ENCODE measurements at places on chromosomes 13 and 19.

- no peak for DNase-seq
Observed at GRCh38 chr13:74794147-74794546, 659.9 kb upstream of the KLF12 start.

DNA sequence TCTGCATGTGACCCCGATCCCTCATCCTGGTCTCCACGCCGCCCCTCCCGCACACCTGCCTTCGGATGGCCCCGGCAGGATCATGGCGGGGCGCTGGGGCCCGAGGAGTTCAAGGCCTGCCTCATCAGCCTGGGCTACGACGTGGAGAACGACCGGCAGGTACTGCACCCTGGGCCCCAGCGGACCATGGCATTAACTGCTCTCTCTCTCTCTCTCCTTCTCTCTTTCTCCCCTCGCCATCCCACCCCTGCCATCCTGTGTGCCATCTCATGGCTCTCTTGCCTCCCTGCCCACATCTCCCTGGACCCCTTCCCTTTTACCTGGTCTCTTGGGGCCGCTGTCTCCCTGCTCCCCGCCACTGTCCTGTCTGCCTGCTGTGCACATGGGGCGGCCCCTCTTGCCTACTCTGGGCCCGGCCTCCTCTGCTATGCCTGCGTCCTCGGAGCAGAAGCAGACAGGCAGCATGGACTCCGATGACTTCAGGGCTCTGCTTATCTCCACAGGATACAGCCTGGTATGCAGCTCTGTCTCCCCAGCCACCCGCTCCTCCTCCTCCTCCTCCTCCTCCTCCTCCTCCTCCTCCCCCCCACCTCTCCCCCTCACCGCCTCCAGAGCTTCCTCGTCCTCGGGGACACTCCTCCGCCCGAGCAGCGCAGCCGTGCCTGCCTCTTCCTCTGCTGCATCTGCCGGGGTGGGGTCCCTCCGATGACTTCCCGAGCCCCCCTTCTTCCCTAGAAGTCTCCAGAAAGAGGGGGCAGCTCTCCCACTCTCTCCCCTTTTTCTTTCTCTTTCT is 16.2 kb downstream of the CAPN12 start:
- DNase-seq = no peak

GRCh38 chr13:43830497-43830881 is 43.7 kb upstream of the ENOX1 start:
- no peak for DNase-seq

GRCh38 chr19:9178901-9179300 is at the start of gene OR7D2:
TSS of gene OR7D2 (plus strand) at chr19:9178979. CDS start at chr19:9185782, 6,803 bp downstream.
- DNase-seq = no peak

DNA sequence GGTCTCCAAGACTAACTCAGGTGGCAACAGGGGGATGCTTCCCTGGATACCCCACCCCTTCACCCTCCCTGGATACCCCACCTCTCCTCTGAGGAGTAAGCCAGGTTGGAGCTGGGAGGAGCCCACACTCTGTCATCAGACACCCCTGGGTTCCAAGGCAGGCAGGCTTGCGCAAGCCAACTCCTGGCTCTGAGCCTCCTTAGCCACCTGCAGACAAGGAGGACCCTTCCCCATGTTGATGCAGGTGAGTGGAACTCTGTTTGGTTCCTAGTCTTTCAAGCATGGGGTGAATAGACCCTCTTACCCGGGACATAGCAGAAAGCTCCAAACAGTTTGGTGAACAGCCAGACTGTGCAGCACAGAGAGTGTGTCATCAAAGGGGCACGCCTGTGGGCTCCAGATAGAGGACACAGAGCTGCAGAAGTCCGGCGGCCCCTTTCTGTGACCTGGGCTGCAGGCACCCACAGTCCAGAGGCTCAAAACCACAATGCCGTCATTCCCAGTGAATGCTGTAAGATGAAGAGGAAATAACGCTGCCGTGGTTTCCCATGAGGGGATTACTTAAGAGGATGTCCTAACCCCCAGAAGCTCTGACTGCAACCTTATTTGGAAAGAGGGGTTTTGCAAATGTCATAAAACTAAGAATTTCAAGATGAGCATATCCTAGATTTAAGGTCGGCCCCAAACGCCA is 12.1 kb upstream of the HAS1 start:
- peak; percentile 69 for DNase-seq

- no peak for DNase-seq
Observed at GRCh38 chr19:54229146-54229545, 6.3 kb upstream of the LILRB3 start.

DNA sequence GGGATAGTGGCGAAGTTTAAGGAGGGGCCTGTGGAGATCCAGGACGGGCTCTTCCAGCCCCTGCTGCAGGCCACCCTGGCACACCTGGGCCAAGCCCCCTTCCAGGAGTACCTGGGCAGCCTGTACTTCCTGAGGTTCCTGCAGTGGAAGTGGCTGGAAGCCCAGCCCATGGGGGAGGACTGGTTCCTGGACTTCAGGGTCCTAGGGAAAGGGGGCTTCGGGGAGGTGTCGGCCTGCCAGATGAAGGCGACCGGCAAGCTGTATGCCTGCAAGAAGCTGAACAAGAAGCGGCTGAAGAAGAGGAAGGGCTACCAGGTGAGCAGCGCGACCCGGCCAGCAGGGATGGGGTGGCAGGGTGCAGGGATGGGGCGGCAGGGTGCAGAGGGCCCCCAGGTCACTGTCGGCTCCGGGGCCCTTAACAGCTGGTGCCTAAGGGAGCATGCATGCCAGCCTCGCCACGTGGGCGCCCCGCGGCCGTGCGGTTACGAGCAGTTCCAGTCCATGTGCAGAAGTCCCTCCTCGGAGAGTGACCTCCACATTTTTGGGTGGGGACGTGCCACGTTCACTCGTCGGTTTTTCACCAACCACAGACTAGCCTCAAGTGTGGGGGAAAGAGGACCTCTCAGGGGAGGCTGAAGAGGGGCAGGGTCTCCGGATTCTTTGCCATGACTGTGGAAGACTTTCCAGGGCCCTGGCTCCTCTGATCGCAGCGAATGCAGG is 912 bp downstream of the GRK1 start:
- DNase-seq = no peak

GRCh38 chr19:8332976-8333766 is 9.9 kb downstream of the KANK3 start:
- no peak for DNase-seq

DNA sequence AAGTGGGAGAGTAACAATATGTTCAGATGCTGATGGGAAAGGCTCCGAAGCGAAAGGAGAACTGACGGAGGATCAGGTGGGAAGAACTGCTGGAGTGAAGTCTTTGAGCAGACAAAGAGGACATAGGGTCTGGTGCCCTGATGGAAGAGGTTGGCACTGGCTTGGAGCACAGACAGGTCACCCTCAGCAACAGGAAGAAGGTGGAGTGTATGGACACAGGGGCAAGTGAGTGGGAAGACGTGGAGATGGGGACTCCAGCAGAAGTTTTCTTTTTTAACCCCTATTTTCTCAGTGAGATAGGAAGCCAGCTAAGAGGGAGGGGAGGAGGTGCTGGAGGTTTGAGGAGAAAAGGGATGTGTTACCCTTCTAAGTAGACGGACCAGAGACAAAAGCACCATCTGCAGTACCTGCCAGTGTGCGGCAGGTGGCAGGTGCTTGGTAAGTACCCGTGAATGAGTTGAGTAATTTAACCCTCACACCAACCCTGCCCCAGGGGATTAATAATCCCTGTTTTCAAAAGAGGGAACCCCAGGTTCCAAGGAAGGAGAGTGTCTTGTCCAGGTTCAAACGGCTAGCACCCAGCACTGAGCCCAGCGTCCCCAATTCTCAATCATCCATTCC is 11.2 kb downstream of the HAS1 start:
- DNase-seq = no peak
